ENCODE measurements at places on chromosomes 2 and 18. TPM values are rescaled to one million over a fixed set of nuclear protein-coding genes. Genes with fewer than 3 reads are reported as not detected.

Gene LGALSL
- 1.8 TPM for total RNA-seq

Gene AUP1
- total RNA-seq: 161 TPM

Gene STK17B
- total RNA-seq: 8.1 TPM

Gene HOXD13
- total RNA-seq: 5.3 TPM

Gene QPCT
- 5.9 TPM for total RNA-seq

Gene AQP12A
- total RNA-seq: not detected

Gene SLC8A1
- 6.9 TPM for total RNA-seq

Gene RFTN2
- 2.3 TPM for total RNA-seq

Gene ANKRD62
- not detected for total RNA-seq

Gene C2orf81
- total RNA-seq: 8.5 TPM

Gene NEB
- 1.1 TPM for total RNA-seq

Gene SDC1
- total RNA-seq: 31.4 TPM

Gene MYO7B
- 0.80 TPM for total RNA-seq

Gene FSIP2
- total RNA-seq: 0.11 TPM

Gene SPOPL
- total RNA-seq: 9.2 TPM

Gene MFSD6
- total RNA-seq: 7.0 TPM

Gene LHCGR
- total RNA-seq: not detected

Gene SERPINB13
- not detected for total RNA-seq

Gene ASTL
- total RNA-seq: not detected

Gene SLC9A4
- not detected for total RNA-seq

Gene CNDP1
- not detected for total RNA-seq

Gene TSPYL6
- not detected for total RNA-seq

Gene LBX2
- 16.3 TPM for total RNA-seq

Gene CD207
- 0.11 TPM for total RNA-seq

Gene IKZF2
- total RNA-seq: 2.4 TPM

Gene PDE1A
- not detected for total RNA-seq

Gene WNT10A
- total RNA-seq: not detected

Gene SPHKAP
- total RNA-seq: not detected

Gene RBM43
- 2.7 TPM for total RNA-seq

Gene MC4R
- total RNA-seq: 0.23 TPM

Gene PLGLB2
- total RNA-seq: 0.30 TPM

Gene EMILIN1
- total RNA-seq: 88.5 TPM

Gene INHBB
- 0.19 TPM for total RNA-seq

Gene SRD5A2
- not detected for total RNA-seq

Gene CCBE1
- total RNA-seq: 10.1 TPM

Gene THSD7B
- 0.16 TPM for total RNA-seq

Gene CFAP65
- not detected for total RNA-seq

Gene ST8SIA5
- total RNA-seq: 0.38 TPM

Gene IMP4
- 173 TPM for total RNA-seq

Gene TGFA
- total RNA-seq: 193 TPM

Gene IL1R2
- total RNA-seq: not detected

Gene CXCR2
- not detected for total RNA-seq

Gene CREB1
- 25.5 TPM for total RNA-seq

Gene EPB41L3
- 5.2 TPM for total RNA-seq

Gene CTAGE1
- not detected for total RNA-seq

Gene IL1B
- 11.6 TPM for total RNA-seq

Gene PIEZO2
- total RNA-seq: 3.7 TPM

Gene LYPD1
- 29.0 TPM for total RNA-seq
